Stimulated activated CD8-positive, alpha-beta memory T cell treated with anti-CD3 and anti-CD28 coated beads, Interleukin-4, amount 100 ng/mL, for 4 hours (primary cell): ENCODE measurements at places on chromosomes 3 and 15.

GRCh38 chr15:75455982-75456531 lies 4.6 kb upstream of the SIN3A start:
- peak; percentile 14 for DNase-seq

DNA sequence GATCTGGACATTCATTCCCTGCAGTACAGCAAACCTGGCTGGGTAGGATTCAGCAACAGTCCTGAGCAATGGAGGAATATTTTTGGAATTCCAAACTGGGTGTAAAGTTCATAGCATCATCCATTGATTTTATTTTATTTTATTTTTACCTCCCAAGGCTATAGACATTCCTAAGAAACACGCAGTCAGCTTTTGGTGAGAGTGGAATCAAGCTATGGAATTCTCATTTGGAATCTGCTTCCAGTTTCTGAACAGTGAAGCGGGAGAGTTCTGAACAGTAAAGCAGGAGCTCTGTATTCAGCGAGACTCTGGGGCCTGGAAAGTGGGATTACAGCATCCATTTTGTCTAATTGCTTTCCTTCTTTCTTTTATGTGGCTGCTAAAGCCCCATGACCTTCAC lies 1.4 kb upstream of the PDZRN3 start:
- DNase-seq, result no peak

GRCh38 chr3:134620476-134621115 lies 30.2 kb downstream of the KY start:
- DNase-seq, result no peak

GRCh38 chr3:61537366-61537765 lies 24.0 kb upstream of the PTPRG start:
- DNase-seq, result no peak

GRCh38 chr3:13877911-13878280 lies 2.0 kb downstream of the WNT7A start:
- no peak for DNase-seq

GRCh38 chr15:82014989-82015388 lies 30.8 kb downstream of the MEX3B start:
- DNase-seq, result no peak

GRCh38 chr3:24426896-24427295 lies 67.8 kb downstream of the THRB start:
- DNase-seq, result no peak

GRCh38 chr15:70580958-70581357 lies 182.4 kb downstream of the UACA start:
- DNase-seq, result no peak

GRCh38 chr3:172709774-172710663 lies 848 bp downstream of the NCEH1 start:
- DNase-seq, result no peak
